ENCODE measurements at places on chromosomes 5 and 9. TPM values are rescaled to one million over a fixed set of nuclear protein-coding genes. Genes with fewer than 3 reads are reported as not detected.

The SV2C gene
- total RNA-seq: 0.04 TPM

The OR1J2 gene
- not detected for total RNA-seq

The GABRA1 gene
- total RNA-seq: not detected

The ELOVL7 gene
- 31.6 TPM for total RNA-seq

All from kidney epithelial cell (primary cell).